ENCODE measurements at places on chromosomes 7 and 10.

DNA sequence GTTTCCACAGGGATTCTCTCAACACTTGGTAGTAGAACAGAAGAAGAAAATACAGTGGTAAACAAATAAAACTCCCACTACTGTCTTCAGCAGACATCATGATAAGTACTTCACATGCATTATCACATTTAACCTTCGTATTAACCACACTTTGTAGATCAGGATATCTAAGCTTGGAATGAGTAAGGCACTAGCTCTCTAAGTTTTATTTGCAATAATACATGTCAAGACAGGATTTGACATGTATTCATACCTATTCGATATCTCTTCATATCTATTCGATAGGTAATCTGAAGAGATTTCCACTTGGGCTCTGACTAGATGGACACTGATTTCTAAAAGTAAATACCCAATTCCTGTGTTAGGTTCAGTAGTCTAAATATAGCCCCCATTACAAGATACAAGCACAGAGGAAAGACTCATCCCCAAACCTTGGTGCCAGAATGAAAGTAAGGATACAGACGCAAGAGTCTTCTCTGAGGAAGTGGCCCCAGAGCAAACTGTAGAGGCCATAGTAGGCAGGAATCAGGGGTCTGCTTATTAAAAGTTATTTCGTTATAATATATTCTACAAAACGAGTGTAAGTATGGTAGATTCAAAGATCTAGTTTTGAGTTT is 58.4 kb downstream of the FOXP2 start:
- no peak for DNase-seq

DNA sequence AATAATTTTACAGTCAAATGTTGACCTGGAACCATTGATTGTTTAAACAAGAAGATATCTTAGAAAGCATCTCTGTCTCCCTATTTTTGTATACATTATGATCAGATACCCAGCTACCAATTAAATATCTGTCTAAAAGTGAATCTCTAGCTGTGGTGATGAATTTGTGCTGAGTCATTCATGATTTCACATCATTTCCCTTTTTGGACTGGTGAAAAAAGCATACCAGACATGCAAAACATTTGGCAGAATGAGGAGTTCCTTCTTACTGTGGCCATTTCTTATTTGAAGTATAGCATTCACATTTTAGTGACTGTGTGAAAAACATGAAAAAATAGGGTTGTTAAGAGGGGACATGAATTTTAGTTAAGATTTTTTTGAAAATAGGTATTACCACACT is 98.0 kb upstream of the GATA3 start:
- peak; percentile 90 for DNase-seq

DNA sequence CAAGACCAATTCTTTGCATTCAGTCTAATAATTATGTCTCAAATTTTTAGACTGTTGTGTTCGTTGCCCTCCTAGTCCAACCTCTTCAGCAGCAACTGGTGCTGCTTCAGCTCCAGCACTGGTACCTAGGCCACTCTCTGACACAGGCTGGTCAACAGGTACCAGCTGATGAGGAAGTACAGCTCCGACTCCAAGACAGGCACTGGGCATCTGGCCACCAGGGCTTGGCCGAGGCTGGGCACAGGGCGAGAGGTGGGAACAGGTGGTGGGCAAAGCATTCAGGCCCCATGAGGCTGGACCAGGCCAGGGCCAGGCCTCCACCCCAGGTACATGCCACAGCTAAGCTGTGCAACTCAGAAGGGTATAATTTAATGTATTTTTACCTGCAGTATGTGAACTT is 151.5 kb upstream of the AGR3 start:
- no peak for DNase-seq

GRCh38 chr10:132550366-132551092 is 12.9 kb downstream of the INPP5A start:
- no peak for DNase-seq

GRCh38 chr10:22630234-22631174 is 83.9 kb downstream of the PIP4K2A start:
- peak; percentile 51 for DNase-seq

- no peak for DNase-seq
These were observed 38.8 kb downstream of the SLC29A3 start for GRCh38 chr10:71357792-71358265.

- DNase-seq: no peak
These were observed 6.0 kb upstream of the ELFN1 start for GRCh38 chr7:1663857-1664651.

GRCh38 chr7:95919556-95919955 is 147.2 kb downstream of the DYNC1I1 start:
- no peak for DNase-seq

DNA sequence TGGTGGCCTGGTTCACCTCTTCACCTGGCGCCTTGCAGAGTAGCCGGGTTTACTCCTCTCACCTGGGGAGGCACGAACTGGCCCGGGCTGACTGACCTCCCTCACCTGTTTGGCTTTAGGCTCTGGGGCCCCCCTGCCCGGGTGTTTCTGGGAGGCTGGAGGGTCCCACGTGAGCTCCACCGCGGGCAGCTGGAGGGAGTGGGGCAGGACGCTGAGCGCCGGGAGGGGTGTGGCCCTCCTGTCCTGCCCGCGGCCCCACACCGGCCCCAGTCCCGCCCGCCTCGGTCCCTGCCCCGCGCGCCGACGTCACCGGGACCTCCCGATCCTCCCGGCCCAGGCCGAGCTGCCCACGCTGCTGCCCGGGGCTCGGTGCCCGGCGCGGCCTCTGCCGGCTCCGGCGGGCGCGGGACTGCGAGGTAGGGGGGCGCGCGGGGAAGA is at the start of gene AMZ1:
Gene AMZ1, plus strand, starts transcription at position 322 of the 438 bp plus-strand sequence. CDS start 12,250 bp downstream, outside the sequence.
- no peak for DNase-seq

DNA sequence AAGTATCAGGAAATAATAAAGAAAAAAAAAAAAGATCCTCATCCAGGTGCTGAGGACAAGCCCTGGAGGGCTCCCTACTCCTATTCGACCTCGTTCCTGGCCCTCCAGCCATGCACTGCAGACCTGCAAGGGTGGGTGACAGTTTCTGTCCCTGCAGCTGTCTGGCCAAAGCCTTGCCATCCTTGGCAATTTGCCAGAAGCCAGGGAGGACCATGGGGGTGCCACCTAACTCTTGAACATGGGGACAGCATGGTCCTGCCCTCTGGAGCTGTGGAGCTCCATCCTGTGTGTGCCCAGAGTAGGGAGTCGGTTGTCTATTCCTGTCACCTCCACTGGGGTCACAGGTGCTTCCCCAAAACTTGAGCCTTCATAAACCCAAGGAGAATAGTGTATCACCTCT is 27.8 kb downstream of the DMBT1 start:
- DNase-seq: no peak

DNA sequence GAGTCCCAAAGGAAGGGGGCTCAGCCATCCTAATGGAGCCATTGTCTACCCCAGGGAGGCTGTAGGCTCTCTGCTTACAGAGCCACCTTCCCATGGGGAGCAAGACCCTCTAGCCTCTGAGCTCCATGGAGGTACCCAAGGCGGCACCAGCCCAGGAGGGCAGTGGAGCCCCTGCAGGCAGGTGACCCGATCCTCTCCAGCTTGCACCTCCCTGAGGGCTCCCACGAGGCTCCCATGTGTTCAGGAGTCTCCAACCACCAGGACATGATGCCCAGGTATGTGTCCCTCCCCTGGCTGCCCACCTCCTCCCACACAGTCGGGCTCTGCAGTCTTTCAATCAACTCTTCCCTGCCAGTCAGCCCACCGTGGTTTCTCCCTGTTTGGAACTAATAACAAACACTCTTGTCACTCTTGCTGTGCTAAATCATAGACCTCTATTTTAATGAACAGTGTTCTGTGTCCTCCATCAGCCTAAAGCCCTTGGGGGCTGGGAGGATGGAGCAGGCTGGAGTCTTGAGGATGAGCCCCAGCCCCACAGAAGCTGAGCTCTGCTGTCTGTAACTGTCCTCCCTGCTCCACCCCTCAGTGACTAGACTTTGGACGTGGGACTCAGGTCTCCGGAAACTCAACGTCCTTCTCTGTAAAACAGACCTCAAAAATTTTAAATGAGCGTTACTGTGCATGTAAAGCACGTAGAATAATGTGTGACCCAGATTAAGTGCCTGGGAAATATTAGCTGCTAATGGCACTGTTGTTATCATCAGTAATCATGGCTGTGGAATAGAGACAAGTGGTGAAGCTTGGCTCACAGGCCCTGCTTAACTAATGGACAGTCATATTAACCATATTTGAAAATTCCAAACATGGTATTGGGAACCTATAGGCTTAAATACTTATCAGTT is 298.9 kb downstream of the WDR37 start:
- DNase-seq: no peak

DNA sequence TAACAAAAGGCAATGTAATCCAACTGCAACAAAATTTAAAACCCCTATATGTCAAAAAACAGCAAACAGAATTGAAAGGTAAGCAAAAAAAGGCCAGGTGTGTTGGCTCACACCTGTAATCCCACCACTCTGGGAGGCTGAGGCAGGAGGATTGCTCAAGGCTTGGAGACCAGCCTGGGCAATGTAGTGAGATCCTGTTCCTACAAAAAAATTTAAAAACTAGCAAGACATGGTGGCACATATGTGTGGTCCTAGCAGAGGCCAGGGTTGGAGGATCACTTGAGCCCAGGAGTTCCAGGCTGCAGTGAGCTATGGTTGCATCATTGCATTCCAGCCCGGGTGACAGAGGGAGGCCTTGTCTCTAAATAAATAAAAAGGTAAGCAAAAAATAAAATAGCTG is 212.1 kb upstream of the KLF14 start:
- no peak for DNase-seq

DNA sequence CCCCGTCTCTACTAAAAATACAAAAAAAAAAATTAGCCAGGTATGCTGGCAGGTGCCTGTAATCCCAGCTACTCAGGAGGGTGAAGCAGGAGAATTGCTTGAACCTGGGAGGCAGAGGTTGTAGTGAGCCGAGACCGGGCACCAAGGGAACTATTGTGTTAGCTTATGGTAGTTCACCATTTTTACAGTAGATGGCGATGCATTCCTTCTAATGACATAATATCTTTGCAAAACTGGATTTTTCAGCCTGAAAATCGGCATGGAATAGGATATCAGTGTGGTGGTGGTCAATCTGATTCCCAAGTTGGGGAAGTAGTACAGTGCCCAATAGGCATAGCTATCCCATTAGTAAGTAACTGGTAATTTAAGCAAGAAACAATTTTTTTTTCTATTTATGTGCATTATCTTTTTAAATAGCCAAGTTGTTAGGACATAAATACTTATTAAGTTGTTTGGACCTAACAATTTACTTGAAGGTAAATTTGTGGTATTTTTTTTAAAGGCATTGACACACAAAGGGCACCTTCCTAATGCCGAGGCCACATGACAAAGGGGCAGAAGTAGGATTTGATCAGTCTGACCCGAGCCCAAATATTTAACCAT is 17.6 kb upstream of the IMPDH1 start:
- DNase-seq: peak; percentile 61

GRCh38 chr7:149494738-149495368 is 2.8 kb downstream of the ZNF746 start:
- no peak for DNase-seq

GRCh38 chr10:126909147-126909546 is 3.9 kb downstream of the DOCK1 start:
- no peak for DNase-seq

DNA sequence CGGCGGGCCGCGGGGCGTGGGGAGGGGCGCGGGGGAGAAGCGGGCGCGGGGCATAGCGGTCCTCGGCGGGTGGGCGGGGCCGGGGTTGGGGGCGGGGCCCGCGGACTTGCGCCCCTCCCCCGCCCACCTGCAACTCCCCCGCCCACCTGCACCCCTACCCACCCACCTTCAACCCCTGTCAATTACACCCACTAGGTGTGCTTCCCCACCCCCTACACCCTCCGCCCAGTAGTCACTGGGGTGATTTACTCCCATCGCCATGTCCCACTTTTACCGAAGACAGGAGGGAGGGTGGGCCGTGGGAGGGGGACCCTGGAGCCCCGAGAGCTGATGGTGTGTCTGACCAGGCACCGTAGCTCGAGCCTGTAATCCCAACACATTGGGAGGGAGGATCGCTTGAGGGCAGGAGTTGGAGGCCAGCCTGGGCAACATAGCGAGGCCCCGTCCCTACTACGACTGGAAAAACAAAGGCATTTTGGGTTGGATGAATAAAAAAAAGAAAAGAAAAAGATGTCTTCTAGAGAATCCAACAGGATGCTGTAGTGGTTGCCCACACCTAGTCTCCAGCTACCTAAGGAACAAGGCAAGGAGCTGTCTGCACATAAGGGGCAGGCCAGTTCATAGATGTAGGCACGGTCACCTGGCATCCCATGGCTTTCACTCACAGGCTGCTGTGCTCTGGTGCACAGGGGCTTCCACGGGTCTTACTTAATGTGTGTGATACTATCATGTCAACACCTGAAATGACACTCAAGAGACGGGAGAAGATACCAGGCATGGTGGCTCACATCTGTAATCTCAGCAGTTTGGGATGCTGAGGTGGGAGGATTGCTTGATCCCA is 761 bp downstream of the KCTD7 start:
- peak; percentile 3 for DNase-seq

DNA sequence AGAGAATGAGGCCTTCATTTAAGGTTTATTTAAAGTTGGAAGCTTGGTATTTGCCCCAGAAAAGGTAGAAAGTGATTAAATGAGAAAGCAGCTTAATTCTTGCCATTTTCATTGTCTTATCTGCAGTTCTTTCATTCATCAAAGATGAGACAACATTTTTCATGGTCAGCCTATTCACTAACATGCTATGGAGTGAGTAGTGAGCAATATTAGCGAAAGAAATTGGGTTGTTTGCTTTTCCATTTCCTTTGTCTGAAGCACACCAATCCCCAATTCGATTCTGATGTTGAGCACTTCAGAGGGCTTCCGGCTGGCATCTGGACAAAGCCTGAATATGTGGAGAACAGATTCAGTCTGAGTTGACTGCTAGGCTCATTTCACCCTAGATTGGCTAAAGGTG is 317.2 kb downstream of the BBS9 start:
- DNase-seq: no peak

DNA sequence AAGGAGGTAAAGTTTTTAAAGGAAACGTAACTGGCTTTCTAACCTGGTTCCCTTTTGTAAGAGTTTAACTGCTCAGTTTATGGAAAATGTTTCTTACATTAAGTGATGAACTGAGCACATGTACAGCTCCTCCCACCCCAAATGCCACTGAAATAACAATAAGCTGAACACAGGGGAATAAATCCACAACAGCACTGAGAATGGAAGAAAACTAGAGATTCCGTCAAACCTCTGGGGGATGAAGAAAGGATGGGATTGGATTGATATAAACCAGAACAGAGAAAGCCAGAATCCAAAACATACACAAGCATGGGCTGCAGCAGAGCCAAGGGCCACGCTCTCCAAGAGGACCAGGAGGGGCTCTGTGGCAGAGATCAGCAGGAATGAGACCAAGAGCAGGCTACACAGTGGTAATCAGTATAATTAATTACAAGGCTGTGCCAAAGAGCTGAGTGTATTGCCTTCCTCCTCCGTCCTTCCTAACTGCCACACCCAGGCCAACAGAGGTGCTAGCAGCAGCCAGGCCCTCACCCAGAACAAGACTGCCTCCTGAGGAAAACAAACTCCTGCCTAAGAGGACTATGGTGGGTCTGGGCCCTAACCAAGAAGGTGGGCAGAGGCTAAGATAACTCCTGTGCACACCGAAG is 73.9 kb downstream of the KIAA1549 start:
- DNase-seq: no peak

- peak; percentile 20 for DNase-seq
These were observed 99.4 kb upstream of the TMEM106B start for GRCh38 chr7:12111422-12112405.

GRCh38 chr7:18637516-18637915 is 142.0 kb downstream of the HDAC9 start:
- no peak for DNase-seq

All from fibroblast of skin of scalp (primary cell).